ENCODE measurements at places on chromosomes 2 and 18.

- no peak for DNase-seq
These were observed 109.5 kb upstream of the DAPL1 start for GRCh38 chr2:158685646-158686045.

GRCh38 chr2:53600815-53601214, 166.8 kb upstream of the CHAC2 start:
- no peak for DNase-seq

GRCh38 chr18:78773819-78774218, 205.8 kb upstream of the SALL3 start:
- no peak for DNase-seq

- DNase-seq: no peak
These were observed 1184.0 kb upstream of the GYPC start for GRCh38 chr2:125471963-125472362.

GRCh38 chr2:1771626-1772280, 27.4 kb upstream of the PXDN start:
- no peak for DNase-seq

DNA sequence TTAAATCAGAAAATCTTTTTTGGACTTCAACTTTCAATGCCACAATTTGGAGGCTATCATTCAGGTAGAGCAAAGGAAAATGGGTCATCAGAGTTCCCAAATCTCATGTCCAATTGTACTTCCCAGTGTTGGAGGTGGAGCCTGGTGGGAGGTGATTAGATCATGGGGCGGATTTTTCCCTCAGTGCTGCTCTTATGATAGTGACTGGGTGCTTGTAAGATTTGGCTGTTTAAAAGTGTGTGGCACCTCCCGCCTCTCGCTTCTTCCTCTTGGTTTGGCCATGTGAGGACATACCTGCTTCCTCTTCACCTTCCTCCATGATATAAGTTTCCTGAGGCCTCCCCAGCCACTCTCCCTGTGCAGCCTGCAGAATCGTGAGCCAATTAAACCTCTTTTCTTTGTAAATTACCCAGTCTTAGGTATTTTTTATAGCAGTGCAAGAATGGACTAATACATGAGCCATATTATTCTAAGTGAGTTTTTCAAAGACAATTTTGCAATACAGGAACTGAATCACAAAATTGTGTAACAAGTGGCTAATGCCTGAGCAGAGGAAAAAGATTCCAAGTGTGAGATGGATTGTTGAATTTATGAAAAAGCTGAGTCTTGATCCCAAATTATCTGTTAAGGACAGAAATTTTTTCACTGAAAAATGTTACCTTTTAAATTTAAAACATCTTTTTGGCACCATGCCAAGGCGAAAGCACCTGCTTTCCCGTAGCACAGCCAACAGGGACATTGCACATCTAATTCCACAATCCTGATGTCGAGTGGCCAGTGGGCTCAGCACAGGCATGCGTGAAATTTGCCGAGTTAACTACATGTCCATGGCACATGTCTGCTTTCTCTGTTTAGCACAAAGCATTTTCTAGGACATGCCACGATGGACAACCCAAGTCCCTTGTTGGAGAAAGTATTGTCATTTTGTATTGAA, 150.9 kb downstream of the COL6A3 start:
- DNase-seq: no peak

DNA sequence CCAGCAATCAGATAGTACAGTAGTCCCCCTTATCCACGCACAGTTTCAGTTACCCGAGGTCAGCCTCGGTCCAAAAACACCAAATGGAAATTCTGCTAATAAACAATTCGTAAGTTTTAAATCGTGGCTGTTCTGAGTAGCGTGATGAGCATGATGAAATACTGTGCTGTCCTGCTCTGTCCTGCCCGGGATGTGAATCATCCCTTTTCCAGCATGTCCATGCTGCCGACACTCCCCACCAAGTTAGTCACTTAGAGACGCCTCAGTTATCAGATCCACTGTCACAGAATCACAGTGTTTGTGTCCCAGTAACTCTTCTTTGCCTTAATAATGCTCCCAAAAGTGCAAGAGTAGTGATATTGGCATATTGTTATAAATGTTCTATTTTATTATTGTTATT, 62.1 kb downstream of the MEX3C start:
- DNase-seq: no peak

- DNase-seq: no peak
These were observed 174.1 kb downstream of the NYAP2 start for GRCh38 chr2:225573603-225574002.

- no peak for DNase-seq
These were observed 190.5 kb downstream of the DYSF start for GRCh38 chr2:71643674-71644357.

DNA sequence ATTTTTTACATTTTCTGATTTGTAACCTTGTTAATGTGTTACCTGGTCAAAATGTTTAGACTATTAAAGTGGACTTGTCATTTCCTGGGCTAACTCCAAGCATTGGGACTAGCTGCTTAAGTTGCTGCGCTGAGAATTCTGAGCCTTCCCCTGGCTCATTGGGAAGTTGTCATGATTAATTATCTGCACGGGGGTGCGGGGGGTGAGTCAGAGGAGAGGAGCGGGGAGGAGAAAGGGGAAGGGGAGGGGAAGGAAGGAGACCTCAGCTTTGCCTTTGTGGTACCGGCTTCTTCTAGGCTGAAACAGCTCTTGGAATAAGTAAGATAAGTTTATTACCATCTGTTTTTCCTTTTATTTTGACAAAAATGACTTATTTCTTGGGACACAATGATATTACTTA, 52.9 kb upstream of the APCDD1 start:
- no peak for DNase-seq

- no peak for DNase-seq
These were observed 131.2 kb upstream of the CYP1B1 start for GRCh38 chr2:38207168-38207567.

- no peak for DNase-seq
These were observed 71.5 kb upstream of the TTC39C start for GRCh38 chr18:23943104-23943503.

DNA sequence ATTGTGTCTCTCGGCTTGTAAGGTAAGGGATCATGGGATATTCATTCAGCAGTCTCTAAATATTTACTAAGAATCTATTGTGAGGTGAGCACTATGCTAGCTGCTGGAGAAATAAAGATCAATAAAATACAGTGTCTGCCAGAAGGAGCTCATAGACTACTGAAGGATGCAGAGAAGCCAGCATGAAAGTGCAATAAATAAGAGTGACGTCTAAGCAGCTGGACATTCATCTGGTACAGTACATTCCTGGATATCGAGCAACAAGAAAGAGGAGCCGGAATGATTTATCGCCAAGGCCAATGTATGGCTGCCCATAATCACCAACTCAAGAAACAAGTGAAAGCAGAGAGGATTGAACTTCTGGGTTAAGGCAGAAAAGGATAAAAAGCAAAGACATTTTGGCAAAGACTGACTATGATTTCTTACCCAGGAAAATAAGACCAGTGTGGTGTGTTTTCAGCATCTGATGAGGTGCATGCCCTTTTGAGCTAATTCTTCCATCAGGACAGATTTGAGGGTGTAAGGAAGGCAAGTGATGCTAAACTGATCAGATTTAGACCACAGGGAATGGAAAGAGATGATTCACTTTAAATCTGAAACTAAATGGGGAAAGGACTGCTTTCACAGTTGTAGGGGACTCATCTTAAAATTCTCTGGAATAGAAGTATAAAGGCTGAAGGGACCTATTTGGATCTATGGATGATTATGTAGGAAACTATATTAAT, 18.7 kb upstream of the LMAN1 start:
- DNase-seq: no peak

- no peak for DNase-seq
These were observed 108.8 kb downstream of the GYPC start for GRCh38 chr2:126764686-126765265.

- no peak for DNase-seq
These were observed 84.7 kb downstream of the TCF4 start for GRCh38 chr18:55503167-55503820.

DNA sequence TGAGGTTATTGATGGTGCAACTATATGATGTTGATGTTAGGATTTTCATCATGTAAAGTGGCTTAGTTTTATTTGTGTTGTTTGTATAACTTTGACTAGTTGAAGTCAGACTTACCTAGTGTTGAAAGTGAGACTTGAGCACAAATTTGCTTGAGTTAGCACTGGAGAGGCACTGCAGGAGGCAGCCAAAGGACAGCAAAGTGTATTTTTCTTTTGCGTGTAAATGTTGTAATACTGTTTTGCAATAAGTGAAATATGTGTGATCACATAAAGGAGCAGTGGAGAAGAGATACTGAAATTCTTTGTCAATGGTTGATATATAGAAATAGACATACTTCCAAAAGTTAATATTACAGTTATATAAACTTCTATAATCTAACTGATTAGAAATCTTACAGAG, 332.0 kb upstream of the RAB12 start:
- peak; percentile 55 for DNase-seq

GRCh38 chr2:68031542-68032160, 31.2 kb downstream of the C1D start:
- DNase-seq: peak; percentile 27

- DNase-seq: no peak
These were observed 21.8 kb downstream of the SCN3A start for GRCh38 chr2:165182029-165182428.

GRCh38 chr18:66571845-66572244, 32.0 kb downstream of the CDH19 start:
- DNase-seq: no peak

DNA sequence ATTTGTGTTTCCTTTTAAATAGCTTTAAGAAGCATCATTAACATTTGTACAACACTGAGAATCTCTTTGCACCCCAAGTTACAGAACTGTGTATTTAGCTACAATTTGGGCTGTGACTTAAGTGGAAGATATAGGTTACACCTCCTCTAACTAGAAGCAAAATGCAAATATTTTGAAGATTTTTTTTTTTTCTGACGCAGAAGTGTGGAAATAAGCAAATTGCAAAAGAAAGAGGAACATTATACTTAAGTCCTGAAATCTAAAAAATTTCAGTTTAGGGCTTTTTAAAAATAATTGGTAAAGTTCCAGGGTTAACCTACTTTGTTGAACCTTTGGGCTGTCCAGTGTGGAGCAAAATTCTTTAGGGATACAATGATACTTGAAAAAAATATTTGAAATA, 41.4 kb upstream of the RBMS1 start:
- no peak for DNase-seq

DNA sequence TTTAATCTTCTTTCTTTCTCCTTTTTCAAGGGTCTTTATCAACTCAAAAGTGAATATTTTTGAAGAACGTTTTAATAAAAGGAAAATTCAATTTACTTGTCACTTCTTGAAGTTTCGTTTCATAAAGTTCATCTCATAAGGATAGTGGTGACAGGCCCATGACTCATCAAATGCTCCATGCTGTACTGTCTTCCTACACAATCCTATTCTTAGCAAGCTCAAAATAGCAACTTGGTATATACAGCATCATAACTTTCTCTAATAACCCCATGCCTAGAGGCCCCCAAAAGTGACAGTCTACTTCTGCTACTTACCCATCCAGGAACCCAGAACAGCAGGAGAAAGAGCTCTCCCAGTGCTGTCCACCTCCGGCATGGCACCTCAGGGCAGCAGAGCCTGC, 7.7 kb downstream of the FBXO15 start:
- DNase-seq: no peak

- no peak for DNase-seq
These were observed 4.7 kb upstream of the KRCC1 start for GRCh38 chr2:88059979-88060906.

DNA sequence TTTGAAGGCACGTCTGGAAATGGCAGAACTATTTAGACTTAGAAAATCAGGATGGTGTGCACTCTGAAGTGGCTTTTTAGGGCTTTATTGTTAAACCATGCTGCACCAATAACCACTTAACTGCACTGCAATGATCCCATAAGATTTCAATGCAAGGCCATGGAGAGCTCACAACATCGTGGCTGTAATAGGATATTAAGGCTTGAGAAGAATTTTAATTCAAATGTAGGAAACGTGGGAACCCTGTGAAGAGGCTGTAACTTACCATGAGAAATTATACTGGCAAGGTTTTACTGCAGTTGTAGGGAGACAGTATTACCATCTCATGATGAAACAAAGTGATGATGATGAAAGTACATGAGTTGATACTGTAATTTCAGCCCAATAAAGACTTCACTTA, 242.5 kb downstream of the AFF3 start:
- no peak for DNase-seq

- DNase-seq: no peak
These were observed 127.1 kb upstream of the TTC39C start for GRCh38 chr18:23887493-23887892.

GRCh38 chr18:57441071-57441794, 6.1 kb downstream of the ONECUT2 start:
- no peak for DNase-seq

GRCh38 chr2:174072857-174073256, 107.7 kb upstream of the SP3 start:
- no peak for DNase-seq
